ENCODE measurements at places on chromosomes 6 and 20. TPM values are rescaled to one million over a fixed set of nuclear protein-coding genes. Genes with fewer than 3 reads are reported as not detected.

DNA sequence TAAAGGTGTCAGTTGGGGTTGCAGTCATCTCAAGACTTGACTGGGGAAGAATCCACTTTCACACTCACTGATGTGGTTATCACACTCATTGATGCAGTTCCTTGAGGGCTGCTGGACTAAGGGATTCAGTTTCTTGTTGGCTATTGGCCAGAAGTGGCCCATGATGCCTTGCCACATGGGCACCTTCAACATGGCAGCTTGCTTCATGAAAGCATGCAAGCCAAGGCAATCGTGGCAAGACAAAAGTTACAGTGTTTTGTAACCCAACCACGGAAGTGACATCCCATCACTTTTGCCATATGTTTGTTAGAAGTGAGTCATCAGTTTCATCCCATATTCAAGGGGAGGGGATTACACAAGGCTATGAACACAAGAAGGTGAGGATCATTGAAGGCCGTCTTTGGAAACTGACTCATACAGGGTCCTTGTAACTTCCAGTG lies 3.8 kb upstream of the RANBP9 start:
- DNase-seq: peak; percentile 85
- peaks cover 8% of the 10 kb centered on the region for H3K36me3 ChIP-seq
- H3K27me3 ChIP-seq: no peaks in the 10 kb centered on the region

DNA sequence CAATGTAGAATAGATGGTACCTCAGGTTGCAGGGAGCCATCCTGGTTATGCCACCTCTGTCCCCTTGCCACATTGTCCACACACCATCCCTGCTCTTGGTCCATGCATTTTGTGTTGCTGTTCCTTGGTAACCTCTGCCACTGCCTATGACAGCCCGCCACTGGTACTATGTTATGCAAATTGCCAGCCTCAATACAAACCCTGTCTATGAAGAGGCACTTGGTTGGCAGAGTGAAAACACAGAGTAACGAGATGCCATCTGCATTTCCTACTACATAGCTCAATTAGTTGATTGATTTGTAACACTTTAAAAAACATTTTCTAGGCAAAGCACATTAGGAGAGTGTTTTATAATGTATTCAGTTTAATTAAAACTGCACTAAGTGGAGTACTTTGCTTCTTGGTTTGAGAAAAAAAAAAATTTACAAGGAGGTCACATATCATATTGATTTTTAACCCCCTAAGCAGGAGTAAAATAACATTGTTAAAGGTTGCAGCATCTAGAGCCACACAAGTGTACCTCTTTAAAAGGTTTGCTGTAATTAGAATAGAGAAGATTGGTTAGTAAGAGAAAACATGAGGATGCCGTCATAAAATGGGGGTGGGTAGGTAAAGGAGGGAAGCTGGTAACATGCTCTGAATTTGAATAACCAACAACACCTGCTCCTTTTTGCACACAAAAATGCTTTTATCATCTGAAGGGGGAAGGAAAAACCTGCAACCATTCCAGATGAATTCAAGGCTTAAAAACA lies 817.1 kb downstream of the KIF16B start:
- H3K27me3 ChIP-seq: no peaks in the 10 kb centered on the region
- H3K36me3 ChIP-seq: no peaks in the 10 kb centered on the region
- no peak overlapping the region for H3K27ac ChIP-seq
- H3K4me3 ChIP-seq: no peak overlapping the region
- H3K4me1 ChIP-seq: no peaks in the 10 kb centered on the region

GRCh38 chr6:119426619-119427018 lies 77.1 kb upstream of the MAN1A1 start:
- no peak overlapping the region for H3K27ac ChIP-seq
- H3K4me3 ChIP-seq: no peak overlapping the region
- H3K27me3 ChIP-seq: no peaks in the 10 kb centered on the region
- no peak for DNase-seq
- H3K4me1 ChIP-seq: peaks cover 9% of the 10 kb centered on the region
- no peaks in the 10 kb centered on the region for H3K36me3 ChIP-seq

GRCh38 chr20:57089699-57090144 lies 176.7 kb downstream of the BMP7 start:
- no peak overlapping the region for H3K4me3 ChIP-seq
- DNase-seq: peak; percentile 69
- no peak overlapping the region for H3K27ac ChIP-seq
- H3K27me3 ChIP-seq: peaks cover 16% of the 10 kb centered on the region
- H3K4me1 ChIP-seq: peaks cover 7% of the 10 kb centered on the region

DNA sequence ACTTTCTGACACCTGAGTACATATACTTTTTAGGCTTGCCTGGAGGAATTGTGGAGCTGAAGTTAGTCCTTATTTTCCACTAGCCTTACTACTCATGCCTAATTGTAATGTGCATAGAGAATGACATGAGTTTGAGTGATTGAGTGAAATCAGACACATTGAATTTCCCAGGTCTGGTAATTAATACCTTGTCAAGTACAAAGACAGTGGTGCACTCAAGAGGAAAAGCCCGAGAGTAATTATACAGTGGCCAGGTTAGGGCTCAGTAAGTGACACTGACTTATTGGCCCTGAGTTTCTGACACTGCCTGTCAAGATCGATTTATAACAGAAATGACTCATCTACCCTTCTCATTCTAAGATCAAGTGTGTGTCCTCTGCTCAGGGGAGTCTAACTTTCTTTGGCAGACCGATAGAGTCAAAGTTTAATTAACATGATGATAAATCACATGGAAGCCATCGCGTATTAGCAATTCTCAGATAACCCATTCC lies 288.3 kb downstream of the TPBG start:
- H3K27me3 ChIP-seq: peaks cover 10% of the 10 kb centered on the region
- DNase-seq: no peak
- H3K4me1 ChIP-seq: no peaks in the 10 kb centered on the region
- no peaks in the 10 kb centered on the region for H3K36me3 ChIP-seq

DNA sequence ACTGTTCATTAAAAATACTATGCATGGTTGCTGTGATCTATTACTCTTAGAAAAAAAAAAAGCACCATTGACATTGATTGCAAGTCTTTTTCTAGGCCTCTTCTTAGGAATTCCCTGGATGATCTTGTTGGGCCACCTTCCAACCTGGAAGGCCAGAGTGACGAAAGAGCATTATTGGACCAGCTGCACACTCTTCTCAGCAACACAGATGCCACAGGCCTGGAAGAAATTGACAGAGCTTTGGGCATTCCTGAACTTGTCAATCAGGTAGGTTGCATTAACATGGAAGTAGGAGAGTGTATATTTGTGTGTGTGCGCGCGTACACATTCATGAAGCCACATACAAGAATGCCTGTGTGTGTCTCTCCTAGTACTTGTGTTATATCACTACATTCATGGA lies 140.4 kb downstream of the NCOA3 start:
- H3K27ac ChIP-seq: no peak overlapping the region
- peaks cover 5% of the 10 kb centered on the region for H3K4me1 ChIP-seq

GRCh38 chr6:15539722-15540270 lies 123.0 kb downstream of the DTNBP1 start:
- no peak overlapping the region for H3K4me3 ChIP-seq
- no peak overlapping the region for H3K27ac ChIP-seq
- H3K36me3 ChIP-seq: peaks cover 7% of the 10 kb centered on the region

- H3K36me3 ChIP-seq: no peaks in the 10 kb centered on the region
- DNase-seq: peak; percentile 86
- peaks cover 27% of the 10 kb centered on the region for H3K27me3 ChIP-seq
- H3K4me1 ChIP-seq: peaks cover 11% of the 10 kb centered on the region
- H3K4me3 ChIP-seq: no peak overlapping the region
Observed at GRCh38 chr6:16901782-16902181, 140.5 kb upstream of the ATXN1 start.

DNA sequence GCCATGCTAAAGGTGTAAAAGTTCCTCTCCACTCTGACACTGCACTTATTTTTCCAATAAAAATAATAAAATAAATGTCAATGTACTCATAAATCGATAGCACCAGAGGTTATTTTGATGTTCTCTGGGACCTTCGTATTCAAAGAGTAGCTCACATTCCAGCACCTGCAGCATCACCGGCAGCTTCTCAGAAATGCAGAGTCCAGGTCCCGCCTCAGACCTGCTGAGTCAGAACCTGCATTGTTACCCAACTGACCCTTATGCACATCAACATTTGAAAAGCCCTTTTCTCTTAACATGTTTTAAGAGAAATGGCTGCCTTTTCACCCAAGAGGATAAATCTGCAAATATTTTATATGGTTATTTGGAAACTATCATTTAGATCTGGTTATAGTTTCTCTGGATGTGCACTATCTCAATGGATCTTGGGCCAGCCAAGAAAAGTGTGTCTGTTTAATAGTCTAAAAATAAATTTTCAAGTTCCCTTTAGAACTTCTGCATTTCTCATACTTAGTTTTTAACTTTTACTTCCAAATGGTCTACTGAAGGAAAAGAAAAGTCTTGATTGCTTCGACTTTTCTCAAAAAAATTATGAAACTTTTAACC lies 216.2 kb upstream of the PRDM1 start:
- H3K36me3 ChIP-seq: no peaks in the 10 kb centered on the region
- no peaks in the 10 kb centered on the region for H3K27me3 ChIP-seq
- no peak for DNase-seq
- no peaks in the 10 kb centered on the region for H3K4me1 ChIP-seq
- no peak overlapping the region for H3K4me3 ChIP-seq

The WFDC10B gene
- total RNA-seq: not detected

The PAK1IP1 gene
- 27.0 TPM for total RNA-seq

The DEFB132 gene
- not detected for total RNA-seq

The BHLHE23 gene
- not detected for total RNA-seq

Data from MCF 10A (cell line).